ENCODE measurements at places on chromosomes 7 and 10. TPM values are rescaled to one million over a fixed set of nuclear protein-coding genes. Genes with fewer than 3 reads are reported as not detected.

- H3K4me1 ChIP-seq: peaks cover 29% of the 10 kb centered on the region
- no peaks in the 10 kb centered on the region for H3K27me3 ChIP-seq
- DNase-seq: no peak
- H3K36me3 ChIP-seq: peaks cover 2% of the 10 kb centered on the region
Observed at GRCh38 chr7:141679014-141679413, 23.0 kb downstream of the DENND11 start.

The LRRC17 gene
- not detected for total RNA-seq

- no peaks in the 10 kb centered on the region for H3K4me1 ChIP-seq
- H3K36me3 ChIP-seq: no peaks in the 10 kb centered on the region
- H3K27me3 ChIP-seq: no peaks in the 10 kb centered on the region
- no peak overlapping the region for H3K4me3 ChIP-seq
Observed at GRCh38 chr10:52807803-52808202, 35.2 kb upstream of the MBL2 start.

DNA sequence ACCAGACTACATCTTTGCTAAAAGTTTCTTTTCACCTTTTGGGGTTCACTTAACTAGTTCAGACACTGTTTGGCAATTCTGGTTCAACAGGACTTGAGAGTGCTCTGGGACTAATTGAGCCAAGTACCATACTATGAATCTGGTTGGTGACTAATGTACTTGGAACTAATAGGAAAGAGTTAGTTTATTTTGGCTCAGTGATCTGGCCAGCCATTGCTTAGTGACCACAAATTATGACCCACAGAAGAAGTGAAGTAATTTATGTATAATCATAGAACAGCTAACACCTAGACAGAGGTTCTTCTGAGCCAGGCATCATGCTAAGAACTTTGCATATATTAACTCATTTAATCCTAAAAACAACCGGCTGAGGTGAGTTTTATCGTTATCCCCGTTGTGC lies 126.5 kb upstream of the JCAD start:
- H3K27me3 ChIP-seq: no peaks in the 10 kb centered on the region
- H3K4me1 ChIP-seq: no peaks in the 10 kb centered on the region
- no peak overlapping the region for H3K27ac ChIP-seq
- no peak for DNase-seq

- peak overlapping the region; percentile 96 for H3K27ac ChIP-seq
- H3K4me1 ChIP-seq: peaks cover 75% of the 10 kb centered on the region
- H3K36me3 ChIP-seq: peaks cover 8% of the 10 kb centered on the region
- H3K4me3 ChIP-seq: peak overlapping the region; percentile 87
- peak; percentile 23 for DNase-seq
Observed at GRCh38 chr7:55516409-55516808, 55.9 kb downstream of the VOPP1 start.
